ENCODE measurements at places on chromosomes 5 and 9.

DNA sequence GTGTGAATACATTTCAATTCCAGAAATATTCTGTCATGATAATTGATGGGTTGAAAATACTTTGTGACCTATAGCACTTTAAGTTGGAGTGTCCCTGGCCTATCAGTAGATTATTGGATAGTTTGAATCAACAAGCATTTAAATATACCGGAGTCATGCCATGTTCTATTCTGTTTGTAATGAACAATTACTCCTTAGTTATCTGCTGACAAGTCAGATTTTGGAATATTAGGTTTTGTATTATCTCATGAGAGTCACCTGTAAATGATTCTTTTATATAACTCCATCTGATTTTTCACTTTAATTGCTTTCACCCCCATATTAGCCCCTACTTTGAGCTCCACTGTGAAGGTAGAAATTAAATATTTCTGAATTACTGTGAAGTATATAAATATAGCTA lies 92.5 kb upstream of the SH3GL2 start:
- DNase-seq = no peak

DNA sequence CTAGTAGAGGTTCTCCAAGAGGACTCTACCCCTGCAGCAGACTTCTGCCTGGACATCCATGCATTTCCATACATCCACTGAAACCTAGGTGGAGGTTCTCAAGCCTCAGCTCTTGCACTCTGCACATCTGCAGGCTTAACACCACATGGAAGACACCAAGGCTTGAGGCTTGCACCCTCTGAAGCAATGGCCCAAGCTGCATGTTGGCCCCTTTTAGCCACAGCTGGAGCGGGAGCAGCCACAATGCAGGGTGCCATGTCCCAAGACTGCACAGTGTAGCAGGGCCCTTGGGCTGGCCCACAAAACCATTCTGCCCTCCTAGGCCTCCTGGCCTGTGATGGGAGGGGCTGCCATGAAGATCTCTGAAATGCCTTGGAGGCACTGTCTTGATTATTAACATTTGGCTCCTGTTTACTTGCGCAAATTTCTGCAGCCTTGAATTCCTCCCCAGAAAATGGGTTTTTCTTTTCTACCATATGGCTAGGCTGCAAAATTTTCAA lies 123.2 kb upstream of the VCAN start:
- DNase-seq = no peak

- no peak for DNase-seq
Observed at GRCh38 chr5:168346417-168346816, 55.0 kb downstream of the WWC1 start.

GRCh38 chr5:53733853-53734252 lies 173.4 kb downstream of the NDUFS4 start:
- DNase-seq = no peak

DNA sequence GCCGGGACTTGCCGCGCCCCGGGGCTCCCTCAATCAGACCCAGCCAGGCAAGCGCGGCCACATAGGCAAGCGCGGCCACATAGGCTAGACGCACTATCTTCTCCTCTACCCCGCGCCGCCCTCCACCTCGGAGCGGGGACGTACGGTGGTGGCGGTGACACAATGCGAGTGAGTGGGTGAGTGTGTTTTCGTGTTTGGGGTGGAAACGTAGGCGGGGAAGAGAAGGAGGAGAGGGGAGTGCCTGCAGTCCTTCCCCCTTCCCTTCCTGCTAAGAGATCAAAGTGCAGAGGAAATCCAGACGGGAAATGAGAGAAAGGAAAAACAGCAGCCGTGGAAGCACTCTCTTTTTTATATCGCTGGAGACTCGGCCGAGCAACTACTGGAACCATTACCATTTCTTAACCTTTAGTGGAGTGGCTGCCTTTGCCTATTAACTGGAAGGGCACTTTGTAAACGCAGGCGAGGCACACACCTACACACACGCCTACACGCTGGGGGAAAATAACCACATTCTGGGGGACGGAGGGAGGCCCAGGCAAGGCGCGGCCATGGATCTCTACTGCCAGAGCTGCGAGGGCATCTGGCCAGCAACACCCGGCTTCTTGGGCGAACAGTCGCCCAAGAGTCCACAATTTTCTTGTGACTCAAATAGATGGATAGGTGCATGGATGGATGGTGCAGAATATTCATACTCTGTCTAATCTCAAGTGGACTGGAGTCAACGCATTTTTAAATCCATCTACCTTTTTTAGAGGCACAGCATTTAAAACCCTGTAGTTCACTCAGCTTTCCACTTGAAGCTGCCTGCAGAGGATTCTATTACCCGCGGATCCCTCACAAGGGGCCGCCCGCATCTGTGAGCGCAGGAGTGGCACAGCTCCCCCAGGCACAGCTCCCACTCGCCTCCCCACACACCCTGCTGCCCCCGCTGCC lies 2.1 kb downstream of the EDIL3 start:
- peak; percentile 68 for DNase-seq

- no peak for DNase-seq
Observed at GRCh38 chr5:139975306-139975705, 67.8 kb downstream of the NRG2 start.

DNA sequence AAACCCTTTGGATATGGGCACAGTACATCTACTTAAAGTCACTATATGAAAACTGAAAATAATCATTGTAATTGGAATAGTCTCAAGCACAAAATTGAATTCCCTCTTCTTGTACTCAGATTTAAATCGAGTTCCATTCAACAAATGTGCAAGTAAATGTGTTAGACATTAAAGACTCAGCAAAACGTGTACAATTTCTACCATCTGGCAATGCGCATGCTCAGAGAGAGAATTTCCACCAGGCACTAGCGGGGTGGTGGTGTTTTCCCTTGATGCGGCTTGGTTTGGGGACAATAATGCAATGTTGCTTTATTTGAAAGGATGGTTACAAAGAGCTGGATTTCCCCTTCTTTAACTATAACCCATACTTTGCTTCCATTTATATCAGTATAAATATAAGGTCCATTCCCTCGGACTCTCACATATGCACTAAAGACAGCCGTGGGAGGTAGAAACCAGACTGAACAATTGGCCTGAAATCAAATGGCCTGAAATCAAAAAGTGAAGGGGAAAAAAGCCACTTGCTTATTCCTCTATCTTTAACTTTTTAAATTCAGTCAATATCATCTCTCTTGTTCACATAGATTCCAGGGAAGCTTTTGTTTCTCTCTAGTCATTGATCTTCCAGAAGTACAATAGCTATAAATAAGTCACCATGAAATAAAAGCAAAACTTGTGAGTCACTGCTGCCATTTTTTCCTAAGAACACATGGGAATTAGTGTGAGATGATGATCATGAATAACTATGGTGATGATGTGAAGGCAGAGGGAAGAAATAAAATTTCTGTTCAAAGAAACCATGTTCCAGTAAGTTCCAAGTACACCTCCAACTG lies 59.2 kb downstream of the ADAMTS12 start:
- peak; percentile 57 for DNase-seq

DNA sequence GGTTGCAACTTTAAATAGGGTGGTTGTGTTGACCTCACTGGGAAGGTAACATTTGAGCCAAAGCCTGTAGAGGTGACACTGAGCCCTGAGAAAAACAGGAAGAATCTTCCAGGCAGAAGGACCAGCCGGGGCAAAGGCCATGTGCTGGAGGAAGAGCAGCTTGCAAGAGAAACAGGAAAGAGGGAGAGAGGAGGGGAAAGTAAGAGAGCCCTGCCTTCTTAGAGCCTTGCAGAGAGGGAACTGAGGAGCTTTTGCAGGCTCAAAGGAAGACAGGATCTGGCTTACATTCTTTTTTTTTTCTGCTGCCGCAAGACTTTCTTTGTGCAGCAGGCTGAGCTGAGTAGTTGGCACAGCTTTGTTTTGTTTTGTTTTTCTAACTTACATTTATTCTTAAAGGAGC lies 17.4 kb downstream of the C9orf153 start:
- no peak for DNase-seq

DNA sequence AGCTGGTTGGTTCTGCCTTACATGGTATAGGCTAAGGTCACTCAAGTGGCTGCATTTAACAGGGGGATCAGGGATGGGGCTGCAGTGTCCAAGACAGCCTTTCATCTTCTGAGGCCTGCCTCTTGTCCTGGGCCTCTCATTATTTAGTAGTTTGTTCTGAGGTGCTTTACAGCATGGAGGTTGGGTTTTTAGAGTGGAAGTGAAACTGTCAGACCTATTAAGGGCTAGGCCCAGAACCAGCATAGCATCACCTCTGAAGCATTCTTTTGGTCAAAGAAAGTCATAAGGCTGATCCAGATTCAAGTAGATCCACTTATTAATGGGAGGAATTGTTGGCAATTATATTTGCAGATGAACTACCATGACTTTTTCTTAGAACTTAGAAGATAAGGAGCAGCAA lies 146.0 kb upstream of the NMUR2 start:
- no peak for DNase-seq

DNA sequence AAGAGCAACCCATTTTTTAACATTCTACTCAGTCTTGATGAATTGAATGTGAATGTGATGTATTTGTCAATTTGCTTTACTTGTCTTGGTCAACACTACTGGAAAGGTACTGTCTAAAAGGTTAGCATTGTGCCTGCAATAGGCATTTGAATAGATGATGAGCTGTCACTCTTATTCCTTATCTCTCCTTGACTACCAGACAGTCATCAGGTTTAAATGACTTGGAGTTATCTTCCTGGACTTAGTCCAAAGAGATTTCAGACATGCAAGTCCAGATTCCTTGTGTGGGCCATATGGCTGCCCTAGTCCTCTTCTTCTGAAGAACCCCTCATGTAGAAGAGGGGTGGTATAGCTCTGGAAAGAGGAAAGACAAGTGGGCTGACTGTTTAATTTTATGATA lies 4.8 kb downstream of the ARHGEF28 start:
- DNase-seq = no peak

DNA sequence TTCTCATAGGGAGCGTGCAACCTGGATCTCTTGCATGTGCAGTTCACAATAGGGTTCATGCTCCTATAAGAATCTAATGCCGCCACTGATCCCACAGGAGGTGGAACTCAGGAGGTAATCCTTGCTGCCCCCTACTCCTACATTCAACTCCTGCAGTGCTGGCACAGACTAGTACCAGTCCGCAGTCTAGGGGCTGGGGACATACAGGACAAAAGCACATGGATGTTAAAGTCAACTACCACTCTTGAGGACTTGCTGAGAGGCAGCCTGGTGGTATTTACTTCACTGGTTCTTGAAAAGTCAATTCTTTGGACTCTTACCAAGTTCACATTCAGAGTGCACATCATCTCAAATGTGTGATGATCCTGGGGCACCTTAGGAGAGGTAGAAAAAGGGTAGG lies 33.0 kb downstream of the MTMR12 start:
- no peak for DNase-seq

Measured in RPMI7951 (cell line).